ENCODE measurements at places on chromosomes 1 and 21.

DNA sequence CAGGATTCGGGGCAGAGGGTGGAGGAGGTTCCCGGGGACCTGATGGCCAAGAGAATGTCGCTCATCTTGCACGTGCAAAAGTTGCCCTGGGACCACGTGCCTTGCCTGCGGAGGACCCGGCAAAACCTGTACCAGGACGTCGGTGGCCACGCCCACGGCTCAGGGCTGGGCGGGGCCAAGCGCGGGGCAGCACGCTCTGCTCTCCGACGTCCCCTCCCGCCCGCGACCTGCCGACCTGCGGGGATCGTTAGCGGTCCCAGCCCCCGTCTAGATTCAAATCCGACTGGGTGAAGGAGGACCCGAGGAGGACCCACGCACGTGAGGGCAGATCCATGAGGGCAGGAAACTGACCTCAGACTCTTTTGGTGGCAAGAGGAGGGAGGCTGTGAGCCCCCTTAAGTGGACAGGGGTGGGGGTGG, at the start of gene C1orf167:
C1orf167 (plus strand) TSS at position 206 of the 419 bp plus-strand sequence. CDS start 2,208 bp downstream, outside the sequence.
- no peak for DNase-seq

- DNase-seq = peak; percentile 29
These were observed 41.0 kb upstream of the APOBEC4 start for GRCh38 chr1:183694066-183694465.

DNA sequence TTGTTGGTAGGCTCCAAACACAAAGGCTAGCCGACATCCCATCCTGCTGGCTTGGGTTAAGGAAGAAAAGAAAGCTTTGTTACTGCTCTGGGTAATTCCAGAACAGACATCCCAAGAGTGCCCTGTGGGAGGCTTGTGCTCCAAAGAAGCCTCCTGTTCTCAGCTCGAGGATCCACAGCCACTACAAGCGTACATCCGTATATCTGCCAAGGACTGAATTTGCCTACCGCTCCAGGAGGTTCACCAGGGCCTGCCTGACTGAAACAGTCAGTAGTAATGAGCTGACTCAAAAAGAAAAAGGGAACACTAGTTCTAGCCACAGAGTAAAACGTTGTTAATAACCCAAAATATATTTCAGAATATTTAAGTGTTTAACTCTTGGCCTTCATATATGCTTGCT, 24.8 kb upstream of the MUTYH start:
- DNase-seq = no peak

DNA sequence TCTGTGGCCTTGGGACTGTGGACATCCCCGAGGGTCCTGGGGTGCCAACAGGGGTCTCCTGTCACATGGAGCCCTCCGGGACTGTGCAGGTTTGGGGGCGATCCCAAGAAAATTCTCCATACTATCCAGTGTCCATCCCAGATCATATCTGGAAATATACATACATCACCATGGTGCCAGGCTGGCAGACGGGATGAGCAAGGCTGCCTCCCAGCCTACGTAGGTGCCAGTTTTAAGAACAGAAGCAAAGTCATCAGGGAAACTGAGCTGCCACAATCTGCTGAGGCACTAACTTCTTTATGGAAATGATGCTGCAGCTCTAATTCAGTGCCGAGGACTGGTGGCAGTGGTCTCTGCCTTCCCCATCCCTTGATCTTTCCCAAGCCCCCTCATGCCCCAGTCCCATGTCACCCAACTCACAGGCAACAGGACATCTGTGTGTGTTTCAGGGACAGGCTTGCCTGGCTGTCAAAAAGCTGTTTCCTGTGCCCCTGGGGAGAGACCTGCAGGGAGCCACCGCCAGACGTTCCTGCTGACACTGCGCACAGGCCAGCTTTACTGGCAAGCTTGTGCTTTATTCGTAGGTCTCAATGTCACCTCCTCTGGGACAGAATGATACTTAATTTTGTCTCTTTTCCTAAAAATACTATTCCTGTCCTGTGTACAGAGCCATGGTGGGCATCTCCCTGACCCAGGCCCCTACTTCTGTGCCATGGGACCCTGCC, 15.5 kb downstream of the TEX35 start:
- no peak for DNase-seq

DNA sequence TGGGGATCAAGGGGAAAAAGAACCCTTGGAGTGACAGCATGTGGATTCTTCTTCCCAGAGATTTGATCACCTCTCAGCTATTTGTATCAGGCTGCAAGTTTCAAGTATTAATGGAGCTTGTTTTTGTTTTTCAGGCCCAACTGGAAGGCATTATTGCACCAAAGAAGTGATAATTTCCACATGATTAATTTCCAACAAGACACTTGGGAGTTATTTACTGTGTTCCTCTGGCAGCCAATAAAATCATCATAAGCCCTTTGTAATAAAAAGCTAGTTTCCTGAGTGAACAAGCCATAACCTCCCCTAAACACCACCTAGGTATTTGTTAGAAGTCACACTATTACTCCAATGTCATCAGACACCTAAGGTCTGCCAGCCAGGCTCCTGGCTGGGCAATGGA, 8.2 kb downstream of the DNALI1 start:
- DNase-seq = no peak

DNA sequence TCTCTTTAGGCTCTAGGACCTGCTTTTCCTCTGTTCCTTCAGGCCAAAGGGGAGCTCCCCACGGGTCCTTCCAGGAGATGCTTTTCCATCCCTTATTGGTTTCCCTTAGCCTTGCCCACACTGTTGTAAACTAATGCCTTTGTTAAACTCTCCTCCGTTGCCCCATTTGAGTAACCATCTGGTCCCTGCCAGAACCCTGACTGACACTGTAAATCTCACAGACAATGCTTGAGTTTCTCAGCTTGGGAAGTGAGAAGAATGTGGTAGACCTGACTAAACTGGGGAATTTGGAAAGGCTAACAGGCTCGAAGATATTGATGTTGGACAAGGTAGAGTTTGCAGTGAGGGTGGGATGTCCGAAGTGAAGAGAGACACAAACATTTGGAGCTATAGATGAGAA, 11.4 kb downstream of the AKNAD1 start:
- no peak for DNase-seq

GRCh38 chr1:30611741-30612309, 111.6 kb downstream of the MATN1 start:
- no peak for DNase-seq

- no peak for DNase-seq
These were observed 5.1 kb upstream of the RIPPLY3 start for GRCh38 chr21:37001441-37001840.

- DNase-seq = peak; percentile 40
These were observed at the start of gene SYT14 for GRCh38 chr1:209937996-209938959. Gene SYT14, plus strand, starts transcription at chr1:209938217. Its CDS starts 48 bp downstream, at chr1:209938265.

DNA sequence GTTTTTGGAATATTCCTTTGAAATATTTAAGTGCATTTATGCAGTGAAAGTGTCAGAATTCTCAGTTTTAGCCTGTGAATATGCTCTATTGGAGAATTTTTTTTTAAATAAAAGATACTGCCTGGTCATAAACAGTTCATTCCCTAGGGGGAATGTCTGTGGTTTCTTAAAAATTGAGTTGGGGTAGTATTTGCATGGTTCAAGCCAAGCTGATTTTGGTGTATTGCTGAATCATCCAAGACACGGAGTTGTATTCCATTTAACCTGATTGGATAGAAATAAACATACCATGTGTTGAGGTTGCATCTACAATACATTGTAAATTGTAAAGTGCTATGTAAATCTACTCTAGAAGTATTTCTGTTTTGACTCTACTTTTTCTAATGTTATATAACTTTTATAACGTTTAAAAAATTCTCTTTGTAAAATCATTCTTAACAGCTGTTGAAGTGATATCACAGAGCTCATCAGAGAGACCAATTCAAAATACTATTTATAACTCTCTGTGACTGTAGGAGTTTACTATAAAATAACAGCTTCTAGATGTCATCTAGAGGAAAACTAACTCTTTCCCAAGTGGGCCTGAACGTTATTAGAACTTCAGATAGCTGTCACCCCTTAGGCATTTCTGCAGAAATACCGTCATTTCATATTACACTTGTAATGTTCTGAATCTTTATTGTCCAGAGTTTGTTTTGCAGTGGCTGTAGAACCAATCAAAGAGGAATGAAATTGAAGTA, 199.1 kb downstream of the USP25 start:
- no peak for DNase-seq

DNA sequence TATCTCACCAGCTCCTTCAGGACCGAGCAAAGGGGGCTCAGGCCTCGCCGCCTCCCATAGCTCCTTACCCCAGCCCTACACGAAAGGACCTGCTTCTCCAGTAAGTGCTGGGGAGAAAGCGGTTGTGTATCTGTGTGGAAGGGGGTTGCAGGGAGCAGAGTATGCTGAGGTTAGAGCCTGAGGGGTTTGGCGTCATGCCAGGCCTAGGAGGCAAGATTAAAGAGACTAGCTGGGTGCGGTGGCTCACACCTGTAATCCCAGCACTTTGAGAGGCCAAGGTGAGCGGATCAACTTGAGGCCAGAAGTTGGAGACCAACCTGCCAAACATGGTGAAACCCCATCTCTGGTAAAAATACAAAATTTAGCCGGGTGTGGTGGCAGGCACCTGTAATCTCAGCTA, 14.1 kb upstream of the RASSF5 start:
- no peak for DNase-seq

- peak; percentile 70 for DNase-seq
These were observed 732.6 kb upstream of the CHRM3 start for GRCh38 chr1:238653693-238654321.

GRCh38 chr1:194813096-194813495, 1626.7 kb upstream of the B3GALT2 start:
- DNase-seq = no peak

DNA sequence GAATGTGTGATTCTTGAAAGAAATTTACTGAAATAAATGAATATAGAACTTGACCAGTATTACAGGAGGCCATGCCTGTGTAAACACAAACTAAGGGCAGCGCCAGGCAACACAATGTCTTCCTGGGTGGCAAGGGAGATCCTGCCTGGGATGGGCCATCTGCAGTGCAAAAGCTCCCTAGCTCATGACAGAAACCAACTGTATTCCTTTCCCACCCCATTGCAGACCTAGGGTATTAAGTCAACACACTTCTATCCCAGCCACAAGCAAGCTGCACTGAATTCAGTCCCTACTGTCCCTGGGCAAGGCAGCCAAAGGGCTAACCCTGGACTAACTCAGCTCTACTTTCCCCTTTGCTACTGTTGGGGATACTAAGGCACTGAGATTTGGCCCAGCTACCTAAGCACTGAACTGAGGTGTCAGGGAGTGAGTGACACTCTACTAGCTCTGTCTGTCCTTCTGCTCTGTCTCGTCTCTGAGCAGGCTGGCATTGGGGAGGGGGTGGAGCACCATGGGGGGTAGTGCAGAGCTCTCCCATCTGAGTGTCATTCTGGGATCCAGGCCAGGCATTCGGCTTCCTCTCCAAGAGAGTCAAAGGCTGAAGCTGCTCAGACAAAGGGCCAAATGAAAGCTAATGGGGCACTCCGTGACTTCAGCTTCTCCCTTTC, 2.5 kb downstream of the INKA2 start:
- DNase-seq = no peak

DNA sequence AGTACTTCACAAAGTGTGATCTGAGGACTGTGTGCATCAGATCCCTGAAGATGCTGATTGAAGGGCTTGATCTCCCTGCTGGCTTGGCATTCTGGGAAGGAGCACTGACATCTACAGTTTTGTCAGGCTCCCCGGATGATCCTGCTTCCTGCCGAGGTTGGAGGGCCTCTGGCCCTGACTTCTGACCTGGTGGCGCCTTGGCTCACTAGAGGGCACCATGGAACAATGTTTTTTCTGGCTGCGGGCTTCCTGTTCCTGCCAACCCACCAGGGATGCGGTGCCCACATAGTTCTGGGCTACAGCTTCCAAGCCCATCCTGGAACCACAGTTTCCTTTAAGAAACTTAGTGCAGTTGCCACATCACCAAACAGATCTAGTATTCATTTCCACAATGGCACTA, 38.8 kb upstream of the RASAL2 start:
- DNase-seq = peak; percentile 34

Measured in fibroblast of the aortic adventitia (primary cell).